ENCODE measurements at places on chromosomes 6 and 20. TPM values are rescaled to one million over a fixed set of nuclear protein-coding genes. Genes with fewer than 3 reads are reported as not detected.

Gene SLC44A4
- total RNA-seq: 0.12 TPM

Gene PCIF1
- 27.2 TPM for total RNA-seq

Gene GRIK2
- not detected for total RNA-seq

Gene EGFL8
- 13.6 TPM for total RNA-seq

Gene RIMS1
- 0.44 TPM for total RNA-seq

Gene SLC24A3
- not detected for total RNA-seq

Gene ENPP1
- 1.4 TPM for total RNA-seq

Gene IL17F
- total RNA-seq: not detected

Gene KIF13A
- total RNA-seq: 65.8 TPM

Gene BTN2A1
- total RNA-seq: 25.1 TPM

Gene RSPO3
- 8.6 TPM for total RNA-seq

Gene SLC32A1
- total RNA-seq: not detected

Gene MRAP2
- 5.8 TPM for total RNA-seq

Gene HTR1E
- total RNA-seq: not detected

Gene TTK
- total RNA-seq: 23.6 TPM

Gene SNHG17
- total RNA-seq: 94.0 TPM

Gene DACT2
- not detected for total RNA-seq

Gene SLC17A1
- not detected for total RNA-seq

Measured in endothelial cell of umbilical vein (primary cell).